ENCODE measurements at places on chromosomes 7 and 10. TPM values are rescaled to one million over a fixed set of nuclear protein-coding genes. Genes with fewer than 3 reads are reported as not detected.

STAM gene
- 22.0 TPM for polyA plus RNA-seq

- DNase-seq = no peak
These were observed 197.2 kb downstream of the CRPPA start for GRCh38 chr7:16223963-16224707.

MSS51 gene
- 1.3 TPM for polyA plus RNA-seq

GRCh38 chr10:14040787-14041631 lies 289.7 kb downstream of the FRMD4A start:
- no peak for DNase-seq

DNA sequence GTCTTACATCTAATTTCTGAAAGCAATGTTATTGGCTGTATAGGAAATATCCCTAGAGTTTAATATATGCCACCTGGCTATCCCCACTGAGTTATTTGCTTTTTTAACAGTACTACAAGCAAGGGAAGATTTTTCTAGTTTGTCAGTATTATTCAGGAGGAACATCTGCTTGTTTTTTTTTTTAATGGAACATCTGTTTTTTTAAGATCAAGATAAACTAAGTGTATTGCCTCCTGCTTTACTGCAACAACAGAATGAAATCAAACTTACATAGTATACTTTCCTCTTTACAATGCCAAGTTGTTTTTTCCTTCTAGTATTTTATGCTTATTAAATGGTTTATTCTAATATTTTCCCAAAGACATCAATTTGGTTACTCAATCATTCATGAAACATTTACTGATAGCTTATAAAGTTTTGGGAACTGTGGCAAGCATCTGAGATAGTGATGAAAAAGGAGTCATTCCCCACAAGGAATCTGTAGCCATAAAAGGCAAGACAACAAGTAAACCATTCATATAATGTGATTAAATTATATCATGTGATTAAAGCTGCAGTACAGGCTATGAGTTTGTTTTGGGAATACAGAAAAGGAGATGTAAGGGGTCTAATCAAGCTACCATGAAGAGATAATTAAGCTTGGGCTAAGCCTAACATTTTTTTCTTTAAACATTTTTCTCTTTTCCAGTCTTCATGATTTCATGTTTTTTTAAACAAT lies 17.4 kb downstream of the MTPN start:
- no peak for DNase-seq

GRCh38 chr10:129844216-129844766 lies 119.8 kb downstream of the EBF3 start:
- DNase-seq = no peak

DNA sequence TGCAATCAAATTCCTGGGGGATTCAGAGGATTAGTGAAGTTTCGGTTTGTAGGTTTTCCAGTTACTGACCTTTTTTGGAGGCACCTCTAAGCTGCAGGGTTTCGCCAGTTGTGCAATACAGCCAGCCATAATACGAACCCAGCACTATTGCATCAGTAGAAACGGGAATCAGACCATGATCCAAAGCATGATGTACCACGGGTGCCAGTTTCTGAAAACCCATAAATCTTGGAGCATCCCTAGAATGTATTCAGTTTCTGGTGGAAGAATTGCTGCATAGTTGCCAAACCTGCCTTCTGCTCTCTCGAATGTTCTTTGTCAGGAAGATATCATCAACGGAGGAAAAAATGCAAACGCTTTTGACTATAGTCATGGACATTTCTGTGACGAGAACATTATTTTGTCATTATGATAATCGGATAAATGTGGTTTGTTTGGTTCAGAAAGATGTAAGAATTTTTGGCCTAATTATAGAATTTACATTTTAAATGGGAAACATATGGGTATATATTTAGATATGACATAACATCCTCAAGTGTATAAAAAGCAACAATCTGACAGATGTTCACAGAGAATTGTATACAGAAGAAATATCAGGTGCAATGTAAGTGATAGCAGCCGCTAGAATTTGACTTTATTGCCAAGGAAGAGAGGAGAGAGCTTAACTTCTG lies 186.2 kb upstream of the PRKCQ start:
- DNase-seq = no peak

MMRN2 gene
- polyA plus RNA-seq = 2.7 TPM

TBC1D12 gene
- 3.3 TPM for polyA plus RNA-seq

GRB10 gene
- polyA plus RNA-seq = 8.5 TPM

DNA sequence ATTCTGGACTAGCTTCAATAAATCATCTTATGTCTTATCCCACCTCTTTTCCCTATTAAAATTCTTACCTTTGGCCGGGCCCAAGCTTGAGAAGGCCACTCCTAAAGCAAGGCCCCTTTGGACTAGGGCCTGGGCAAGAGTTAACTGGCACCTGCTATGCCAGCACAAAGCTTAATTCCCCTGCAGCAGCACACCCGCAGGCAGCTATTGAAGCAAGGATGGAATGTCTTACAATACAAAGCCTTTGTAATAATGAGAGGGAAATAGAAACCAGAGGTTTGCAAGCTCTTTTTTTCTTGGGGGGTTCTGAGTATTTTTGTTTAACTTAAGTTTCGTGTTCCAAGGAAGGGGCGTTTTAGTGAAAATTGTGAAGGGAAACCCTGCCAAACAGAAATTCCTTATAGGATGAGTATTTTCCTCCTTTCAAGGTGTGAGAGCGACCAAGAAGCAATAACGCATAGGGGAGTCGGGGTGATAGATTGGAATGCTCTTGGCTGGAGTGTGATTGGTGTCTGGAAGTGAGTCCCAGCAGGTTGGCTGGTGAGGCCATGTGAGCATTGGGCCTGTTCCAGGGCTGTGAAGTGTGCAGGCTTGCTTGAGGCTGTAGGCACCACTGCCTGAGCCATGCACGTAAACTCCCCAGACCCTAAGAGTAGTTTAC lies 148.5 kb downstream of the KIAA1217 start:
- DNase-seq = no peak

HYCC1 gene
- 69.6 TPM for polyA plus RNA-seq

HOGA1 gene
- 0.17 TPM for polyA plus RNA-seq

DNA sequence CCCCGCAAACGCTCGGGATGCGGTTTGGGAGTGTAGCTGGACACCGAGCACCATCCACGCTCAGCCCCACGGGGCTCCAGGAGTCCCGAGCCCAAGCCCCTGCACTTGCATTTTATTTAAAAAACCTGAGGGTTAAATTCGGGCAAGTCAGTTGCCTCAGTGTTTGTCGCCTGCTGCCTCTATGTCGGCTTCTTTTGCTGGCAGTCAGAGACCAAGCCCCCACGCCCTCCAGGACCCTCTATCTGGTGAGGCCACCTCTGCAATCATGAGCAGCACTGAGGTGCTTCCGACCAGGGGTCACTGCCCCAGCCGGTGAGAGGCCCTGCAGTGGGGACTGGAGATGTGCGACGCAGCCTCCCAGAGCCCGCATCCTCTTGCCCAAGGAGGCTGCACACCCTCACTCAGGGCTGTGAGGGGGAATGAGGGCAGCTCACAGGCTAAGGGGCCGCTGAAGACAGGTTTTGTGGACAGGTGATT lies 13.3 kb upstream of the ZNF273 start:
- no peak for DNase-seq

GRCh38 chr10:30063099-30063498 lies 3.7 kb upstream of the JCAD start:
- DNase-seq = no peak

Data from BJ (cell line).